ENCODE measurements at places on chromosomes 1 and 21.

DNA sequence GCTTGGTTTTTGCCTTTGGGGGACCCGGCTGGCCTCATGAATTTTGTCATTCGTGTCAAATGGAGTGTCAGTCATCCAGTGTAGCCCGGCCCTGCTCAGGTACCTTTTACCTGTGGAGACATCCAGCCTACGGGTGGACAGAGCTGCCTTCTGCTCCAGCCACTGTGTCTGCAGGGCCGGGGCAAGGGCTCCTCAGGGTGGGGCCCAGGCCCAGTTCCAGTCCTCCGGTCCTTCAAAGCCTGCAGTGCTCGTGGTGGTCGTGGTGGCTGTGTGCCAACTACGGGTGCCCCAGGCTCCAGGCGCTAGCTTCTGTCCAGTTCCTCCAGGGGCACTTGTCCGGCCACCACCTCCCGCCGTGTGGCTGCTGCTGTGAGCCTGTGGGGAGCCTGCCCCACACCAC lies 54.8 kb downstream of the TRIM11 start:
- DNase-seq: no peak

DNA sequence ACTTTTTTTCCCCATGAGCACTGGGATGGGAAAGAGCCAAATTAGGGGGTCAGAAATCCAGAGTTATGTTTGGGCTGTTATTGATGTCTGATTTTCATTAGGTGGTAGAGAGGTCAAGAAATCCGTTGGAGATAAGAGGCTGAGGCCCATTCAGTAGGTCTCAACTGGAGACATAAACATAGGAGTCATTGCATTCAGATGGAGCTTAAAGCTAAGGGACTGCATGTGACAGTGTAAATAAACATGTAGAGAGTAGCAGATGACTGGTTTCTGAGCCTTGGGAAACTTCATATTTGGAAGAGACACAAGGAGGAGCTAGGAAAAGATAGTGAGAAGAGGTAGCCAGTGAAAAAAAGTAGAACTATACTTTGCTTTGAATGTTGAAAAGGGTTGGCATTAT lies 11.7 kb downstream of the PTPRC start:
- DNase-seq: no peak

DNA sequence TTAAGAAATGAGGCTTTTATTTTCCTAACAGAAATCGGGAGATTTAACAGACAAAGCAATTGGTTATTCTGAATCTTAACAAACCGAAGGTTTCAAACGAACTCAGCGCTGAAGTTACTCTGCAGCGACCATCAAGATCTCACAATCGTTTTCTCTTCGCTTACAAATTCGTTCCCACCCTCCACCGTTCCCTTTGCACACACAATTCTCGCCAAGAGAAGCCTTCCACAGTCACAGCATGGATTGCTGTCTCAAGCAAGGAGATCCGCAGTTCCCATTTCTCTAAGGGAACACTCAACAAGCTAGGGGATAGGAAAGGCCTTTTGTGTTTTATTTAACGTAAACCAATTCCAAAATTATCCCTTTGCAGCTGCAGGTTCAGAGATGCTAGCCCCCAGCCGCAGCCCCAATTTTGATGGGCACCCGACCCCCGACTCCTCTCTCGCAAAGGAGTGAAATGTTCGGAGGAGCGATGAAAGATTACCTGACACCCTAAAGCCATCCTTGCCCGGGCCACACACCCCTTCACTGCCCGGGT lies 755 bp downstream of the FBXO42 start:
- DNase-seq: no peak

- no peak for DNase-seq
Observed at GRCh38 chr1:116193768-116194167, 82.6 kb downstream of the MAB21L3 start.

DNA sequence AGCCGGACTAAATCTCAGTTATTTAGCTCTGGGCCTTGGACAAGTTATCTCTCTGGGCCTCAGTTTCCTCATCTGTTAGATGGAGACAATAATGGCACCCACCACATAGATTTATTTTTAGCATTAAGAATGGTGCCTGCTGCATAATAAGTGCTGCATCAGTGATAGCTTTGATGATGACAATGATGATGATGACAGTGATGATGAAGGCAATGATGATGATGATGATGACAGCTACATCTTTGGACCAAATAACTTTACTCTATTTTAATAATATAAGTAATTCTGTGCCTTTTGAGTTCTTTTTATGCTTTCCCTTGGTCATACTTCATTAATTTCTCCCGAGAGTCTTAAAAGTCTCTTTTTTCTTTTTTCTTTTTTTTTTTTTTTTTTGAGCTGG lies 143.4 kb downstream of the C1orf21 start:
- no peak for DNase-seq

GRCh38 chr1:89350298-89350697 lies 13.6 kb upstream of the GBP6 start:
- no peak for DNase-seq

DNA sequence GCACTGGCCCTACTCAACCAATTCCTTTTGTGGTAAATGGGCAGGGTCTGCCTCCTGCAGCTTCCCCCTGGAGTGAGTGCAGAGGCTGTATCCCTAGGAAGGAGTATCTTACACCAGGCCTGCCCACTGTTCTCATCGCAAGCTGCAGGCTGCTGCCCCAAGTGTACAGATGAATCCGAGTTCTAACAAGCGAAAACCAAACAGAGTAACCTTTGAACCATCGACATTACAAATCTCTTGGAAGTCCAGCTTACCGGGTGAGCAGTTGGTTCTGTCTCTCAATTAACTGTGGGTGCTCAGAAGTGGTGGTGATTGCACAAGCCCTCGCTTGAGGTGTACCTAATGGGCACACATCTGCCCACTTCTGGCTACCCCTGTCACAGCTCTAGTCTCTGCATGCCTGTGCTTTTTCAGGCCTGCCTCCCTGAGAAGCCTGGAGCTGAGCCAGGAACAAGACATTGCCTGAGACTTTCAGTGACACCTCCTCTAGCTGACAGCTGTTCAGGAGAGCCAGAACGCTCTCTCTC lies 22.7 kb downstream of the INAVA start:
- no peak for DNase-seq

- DNase-seq: no peak
Observed at GRCh38 chr1:162966613-162967012, 102.5 kb upstream of the RGS4 start.

DNA sequence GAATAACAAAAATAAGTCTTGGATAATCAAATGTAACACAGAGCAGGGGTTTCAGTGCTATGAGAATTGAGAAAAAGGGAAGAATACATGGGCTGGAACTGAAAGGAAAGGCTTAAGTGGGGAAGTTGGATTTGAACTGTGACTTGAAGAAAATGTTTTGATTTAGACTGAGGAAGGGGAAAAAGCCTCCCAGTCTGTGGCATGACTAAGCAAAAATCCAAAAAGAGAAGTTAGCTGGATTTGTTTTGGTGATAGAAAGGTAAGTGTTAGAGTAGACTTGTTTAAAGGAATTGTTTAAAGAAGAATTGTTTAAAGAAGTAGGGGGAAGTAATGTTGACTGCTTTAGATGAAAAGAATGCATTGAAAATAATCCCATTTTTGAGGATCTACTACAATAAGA lies 46.0 kb downstream of the KCNK2 start:
- DNase-seq: no peak

GRCh38 chr1:25624156-25624555 lies 7.6 kb downstream of the MAN1C1 start:
- no peak for DNase-seq

GRCh38 chr1:214660900-214661299 lies 57.9 kb downstream of the CENPF start:
- DNase-seq: no peak

- no peak for DNase-seq
Observed at GRCh38 chr1:66274634-66275033, 259.3 kb upstream of the SGIP1 start.

GRCh38 chr1:17199267-17200044 lies 5.5 kb upstream of the PADI1 start:
- DNase-seq: no peak

- DNase-seq: no peak
Observed at GRCh38 chr1:110051262-110051648, 16.8 kb downstream of the STRIP1 start.

- no peak for DNase-seq
Observed at GRCh38 chr1:15322648-15323350, 75.8 kb downstream of the FHAD1 start.

- no peak for DNase-seq
Observed at GRCh38 chr1:192445839-192446489, 129.2 kb downstream of the RGS21 start.

- DNase-seq: no peak
Observed at GRCh38 chr1:219533280-219533679, 79.6 kb downstream of the ZC3H11B start.

DNA sequence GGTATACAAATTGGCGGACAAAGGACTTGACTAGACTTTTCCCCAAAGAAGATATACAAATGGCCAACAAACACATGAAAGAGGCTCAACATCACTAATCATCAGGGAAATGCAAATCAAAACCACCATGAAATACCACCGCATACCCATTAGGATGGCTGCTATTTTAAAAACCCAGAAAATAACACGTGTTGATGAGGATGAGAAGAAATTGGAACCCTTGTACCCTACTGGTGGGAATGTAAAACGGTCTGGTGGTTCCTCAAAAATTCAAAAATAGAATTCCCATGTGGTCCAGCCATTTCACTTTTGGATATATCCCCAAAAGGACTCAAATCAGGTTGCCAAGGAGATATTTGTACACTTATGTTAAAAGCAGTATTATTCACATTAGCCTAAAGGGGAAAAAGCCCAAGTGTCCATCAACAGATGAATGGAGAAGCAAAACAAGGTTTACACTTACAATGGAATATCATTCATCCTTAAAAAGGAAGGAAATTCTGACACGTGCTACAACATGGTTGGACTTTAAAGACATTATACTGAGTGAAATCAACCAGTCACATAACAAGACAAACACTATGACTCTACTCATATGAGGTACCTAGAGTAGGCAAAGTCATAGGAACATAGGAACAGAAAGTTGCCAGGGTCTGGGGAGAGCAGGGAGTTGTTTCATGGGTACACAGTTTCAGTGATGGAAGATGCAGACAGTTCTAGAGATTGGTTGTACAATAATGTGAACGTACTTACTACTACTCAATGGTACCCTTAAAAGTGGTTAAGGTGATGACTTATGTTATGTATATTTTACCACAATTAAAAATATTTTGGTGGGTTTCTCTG lies 17.0 kb downstream of the CD34 start:
- DNase-seq: no peak

DNA sequence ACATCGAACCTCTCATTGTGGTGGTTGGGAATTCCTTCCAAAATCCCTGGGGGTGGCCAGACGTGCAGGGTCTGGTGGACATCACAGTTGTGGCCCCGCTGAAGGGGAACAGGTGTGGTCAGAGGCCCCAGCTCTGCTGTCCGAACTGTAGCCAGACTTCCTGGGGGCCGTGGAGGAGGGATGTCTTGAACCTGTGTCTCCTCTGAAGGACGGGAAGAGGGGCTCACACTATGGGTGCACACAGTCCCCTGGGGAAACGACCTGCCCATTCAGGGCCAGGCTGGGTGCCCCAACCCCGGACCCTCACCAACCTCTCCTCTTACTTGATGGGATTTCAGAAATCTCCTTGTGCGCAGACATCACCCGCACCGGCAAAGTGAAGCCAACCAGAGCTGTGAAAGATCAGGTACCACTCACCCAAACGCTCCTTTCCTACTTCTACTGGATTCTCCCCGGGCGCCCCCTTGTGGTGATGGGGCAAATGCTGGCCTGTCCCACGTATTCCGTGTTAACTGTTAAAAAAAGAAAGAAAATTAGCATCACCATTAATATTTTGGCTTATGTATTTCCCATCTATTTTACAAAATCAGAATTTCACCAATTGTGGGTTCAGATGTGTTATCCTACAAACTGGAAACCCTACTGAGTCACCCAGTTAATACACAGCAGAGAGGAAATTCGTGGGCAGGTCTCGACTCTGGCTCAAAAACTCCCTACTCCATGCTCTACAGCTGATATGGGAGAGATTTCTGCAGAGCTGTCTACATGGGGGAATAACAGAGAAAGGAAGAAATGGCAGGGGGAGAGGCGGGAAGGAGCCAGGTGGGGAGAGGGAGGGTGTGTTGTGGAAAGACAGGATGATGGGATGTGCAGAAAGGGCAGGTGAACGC lies 28.1 kb downstream of the PADI4 start:
- DNase-seq: peak; percentile 29

- no peak for DNase-seq
Observed at GRCh38 chr1:245871915-245872314, 635.2 kb downstream of the SMYD3 start.

Measured in GDM1 (cell line).